GM10248 (cell line): ENCODE measurements at places on chromosomes 6 and 20.

DNA sequence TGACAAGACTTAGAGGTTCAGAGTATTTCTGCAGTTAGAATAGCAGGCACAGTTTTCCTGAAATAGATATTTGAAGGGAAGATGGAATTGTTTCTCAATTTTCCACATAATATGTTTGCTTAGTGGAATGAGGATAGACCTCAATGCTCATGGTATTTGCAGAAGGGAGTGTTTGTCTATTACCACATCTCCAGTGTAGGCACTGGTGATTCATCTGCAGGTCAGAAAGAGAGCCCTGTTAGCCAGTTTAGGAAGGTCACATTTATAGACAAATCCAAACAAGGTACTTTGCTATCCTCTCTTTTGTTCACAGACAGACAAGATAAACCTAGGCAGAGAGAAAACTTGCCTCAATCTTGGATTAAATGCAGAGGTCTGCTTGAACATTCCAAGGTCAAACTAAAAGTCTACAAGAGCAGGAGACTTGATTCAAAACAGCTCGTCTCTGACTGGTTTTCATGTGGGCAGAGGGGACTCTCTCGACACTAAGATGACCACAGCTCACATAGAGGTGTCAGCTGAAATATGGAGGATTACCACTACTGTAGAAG, 22.8 kb downstream of the ISM1 start:
- no peak for DNase-seq

GRCh38 chr6:40841721-40842120, 197.3 kb downstream of the UNC5CL start:
- DNase-seq: no peak

DNA sequence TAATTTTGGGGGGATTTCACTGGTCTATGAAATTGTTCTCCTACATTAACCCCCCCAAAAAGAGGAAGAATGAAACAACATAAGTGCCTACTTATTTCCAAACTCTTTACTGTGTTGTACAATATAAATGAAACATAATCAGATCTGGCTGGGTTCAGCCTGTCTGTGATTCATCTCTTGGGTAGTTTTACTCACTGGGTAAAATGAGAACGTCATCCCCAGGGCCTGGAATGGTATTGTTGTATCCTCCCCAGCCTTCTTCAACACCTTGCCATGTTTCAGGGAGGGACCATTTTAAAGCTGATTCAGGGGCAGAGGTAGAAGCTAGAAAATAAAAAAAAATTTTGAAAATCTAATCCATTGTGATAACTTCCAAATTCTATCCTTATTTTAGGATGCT, 256.7 kb downstream of the PKHD1 start:
- DNase-seq: no peak

DNA sequence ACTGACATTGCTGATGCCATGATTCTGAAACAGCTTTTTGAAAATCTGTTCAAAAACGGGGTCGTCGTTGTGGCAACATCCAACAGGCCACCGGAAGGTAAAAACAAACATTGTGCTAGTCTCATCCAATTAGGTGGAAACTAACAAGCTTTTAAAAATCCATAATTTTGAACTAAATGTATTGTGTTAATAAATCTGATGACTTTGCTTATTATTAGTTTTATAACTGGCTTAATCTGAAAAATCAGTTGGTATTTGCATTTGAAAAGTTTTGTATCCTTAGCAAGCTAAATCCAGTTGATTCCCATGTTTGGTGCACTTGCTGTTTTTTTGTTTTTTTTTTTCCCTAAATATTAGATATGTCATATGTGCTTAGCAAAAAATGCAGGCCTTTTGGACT, 71.4 kb downstream of the AFG1L start:
- no peak for DNase-seq

GRCh38 chr6:18741741-18742140, 354.6 kb downstream of the RNF144B start:
- DNase-seq: no peak

- no peak for DNase-seq
Observed at GRCh38 chr20:62772990-62773844, 23.1 kb upstream of the MRGBP start.

- DNase-seq: no peak
Observed at GRCh38 chr6:164230259-164230658, 815.7 kb downstream of the QKI start.

DNA sequence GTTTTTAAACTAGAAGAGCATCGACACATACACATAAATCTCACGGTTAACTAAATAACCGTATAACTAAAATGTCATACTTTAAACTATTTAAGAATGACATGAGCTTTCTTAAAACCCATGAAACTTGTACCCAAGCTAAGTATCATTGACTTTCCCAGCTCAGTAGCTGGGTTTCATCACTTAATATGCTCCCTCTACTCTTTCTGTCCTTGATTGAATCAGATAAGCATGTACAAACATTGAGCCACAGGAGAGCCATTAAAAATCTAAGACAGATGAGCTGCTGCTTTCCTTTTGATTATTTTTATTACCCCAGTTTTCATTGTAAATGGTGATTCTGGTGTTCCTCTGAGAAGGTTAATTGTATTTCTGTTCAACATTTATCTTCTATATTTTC, 115.8 kb downstream of the FOXO3 start:
- DNase-seq: no peak

DNA sequence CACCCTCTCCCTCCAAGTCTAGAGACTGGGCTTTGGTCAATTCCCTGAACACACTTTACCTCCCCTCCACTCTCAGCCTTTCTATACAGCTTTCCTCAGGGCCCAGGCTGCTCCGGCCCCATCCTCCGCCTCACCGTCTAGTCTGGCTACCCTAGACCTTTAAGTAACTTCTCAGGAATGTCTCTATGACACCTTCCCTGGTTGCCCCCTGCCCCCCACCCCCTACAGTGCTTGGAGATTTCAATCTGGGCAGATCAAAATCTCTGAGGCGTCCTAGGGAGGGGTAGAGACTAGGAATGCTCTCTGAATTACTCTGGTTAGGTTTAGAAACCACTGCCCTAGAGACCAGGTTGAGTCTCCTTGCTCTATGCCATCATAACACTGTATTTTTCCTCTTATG, 6.1 kb downstream of the UBE2J1 start:
- DNase-seq: no peak

GRCh38 chr20:43431134-43431519, 26.6 kb upstream of the SRSF6 start:
- DNase-seq: no peak

DNA sequence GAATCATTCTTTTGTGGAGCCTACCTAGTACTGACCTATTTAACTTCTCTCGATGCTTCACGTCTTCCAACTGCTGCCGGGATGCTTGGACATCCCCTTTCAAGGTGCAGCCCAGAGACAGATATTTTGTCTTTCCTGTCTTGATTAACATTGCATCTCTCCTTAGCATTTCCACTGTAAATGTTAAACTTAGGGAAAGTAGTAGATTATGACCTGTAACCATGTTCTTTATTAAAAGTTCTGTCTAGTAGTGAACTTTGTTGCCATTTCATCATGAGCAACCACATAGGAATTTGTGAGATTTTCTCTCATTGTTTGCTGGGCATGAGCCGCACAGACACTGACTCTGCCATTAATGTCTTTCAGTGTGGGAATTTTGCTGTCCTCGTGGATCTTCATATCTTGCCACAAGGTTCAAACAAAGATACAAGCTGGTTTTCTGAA, 117.9 kb downstream of the JAG1 start:
- DNase-seq: no peak

DNA sequence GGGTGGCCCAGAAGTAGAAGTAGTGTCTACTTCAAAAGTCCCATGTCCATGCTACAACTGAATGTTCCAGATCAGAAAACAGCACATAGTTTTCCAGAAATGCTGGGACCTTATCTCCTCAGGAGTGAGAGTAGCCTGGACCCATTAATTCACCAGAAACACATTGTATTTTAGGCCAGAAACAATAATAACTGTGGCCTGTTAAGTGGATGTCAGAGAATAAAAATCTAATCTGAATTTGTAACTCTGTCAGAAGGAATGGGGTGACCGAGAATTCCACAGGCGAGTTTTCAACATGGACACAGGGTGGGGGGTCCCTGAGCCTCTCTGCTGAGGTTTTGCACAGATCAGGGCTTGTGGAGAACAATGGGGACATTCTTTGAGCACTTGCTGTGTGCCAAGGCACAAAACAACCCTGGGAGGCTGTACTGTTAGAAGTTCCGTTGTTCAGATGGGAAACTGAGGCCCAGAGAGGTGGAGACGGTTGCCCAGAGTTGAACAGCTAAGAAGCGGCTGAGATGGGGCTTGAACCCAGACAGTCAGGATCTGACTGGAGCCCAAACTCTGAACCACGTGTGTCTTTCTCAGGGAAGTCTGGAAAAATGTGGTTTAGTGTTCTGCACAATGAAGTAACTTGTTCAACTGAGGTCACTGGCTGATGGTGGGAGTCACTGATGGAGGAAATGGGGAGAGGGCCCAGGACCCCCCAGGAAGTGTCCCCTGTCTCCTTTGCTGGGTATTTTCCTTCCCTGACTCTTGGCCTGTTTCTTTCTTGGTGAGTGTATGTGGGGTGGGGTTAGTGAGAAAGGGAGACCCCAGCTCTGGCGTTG, 44.2 kb downstream of the SNAI1 start:
- DNase-seq: no peak

- peak; percentile 87 for DNase-seq
Observed at GRCh38 chr6:156564127-156564806, 212.9 kb upstream of the ARID1B start.

DNA sequence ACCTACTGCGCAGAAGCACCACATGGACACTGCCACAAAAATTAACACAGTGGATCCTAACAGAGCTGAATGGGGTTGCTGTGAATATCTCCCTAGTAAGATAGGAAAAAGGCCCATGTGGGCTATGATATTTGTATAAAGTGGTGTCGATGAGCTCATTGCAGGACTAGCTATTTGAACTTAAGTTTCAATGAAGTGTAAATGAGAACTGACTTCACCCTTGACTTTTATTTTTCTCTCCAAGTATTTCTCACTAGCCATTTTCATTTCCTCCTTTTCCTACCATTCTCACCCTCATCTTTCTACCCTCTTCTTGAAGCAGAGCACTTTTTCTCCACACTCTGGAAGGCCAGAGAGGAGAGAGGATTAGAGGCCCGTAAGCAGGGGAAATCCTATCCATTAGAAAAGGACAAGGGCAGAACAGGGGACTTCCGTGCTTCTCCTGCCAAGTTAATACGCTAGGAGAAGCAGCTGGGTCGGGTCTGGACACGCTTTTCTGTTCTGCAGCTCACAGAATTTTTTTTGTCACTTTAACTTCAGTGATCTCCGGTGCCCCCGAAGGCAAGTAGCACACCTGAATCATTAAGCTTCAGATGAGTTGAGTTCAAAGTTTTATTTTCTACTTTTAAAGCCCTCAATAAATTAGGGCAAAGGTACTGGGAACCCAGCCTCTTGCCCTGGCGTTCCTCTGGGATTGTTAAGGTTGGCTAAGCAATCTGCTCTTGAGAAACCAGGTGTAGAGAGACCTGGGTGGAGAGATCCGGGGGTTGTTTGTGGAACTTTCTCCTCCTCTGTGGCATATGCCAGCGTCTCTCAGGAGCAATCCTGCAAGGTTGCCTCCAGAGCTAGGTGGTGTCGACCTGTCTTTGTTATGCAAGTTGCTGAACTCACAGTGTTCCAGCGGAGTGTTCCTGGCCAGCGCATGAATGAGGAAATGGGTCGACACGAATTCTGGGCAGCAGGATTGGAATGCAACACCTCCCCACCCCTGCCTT, 56.2 kb upstream of the ARID1B start:
- DNase-seq: peak; percentile 52

DNA sequence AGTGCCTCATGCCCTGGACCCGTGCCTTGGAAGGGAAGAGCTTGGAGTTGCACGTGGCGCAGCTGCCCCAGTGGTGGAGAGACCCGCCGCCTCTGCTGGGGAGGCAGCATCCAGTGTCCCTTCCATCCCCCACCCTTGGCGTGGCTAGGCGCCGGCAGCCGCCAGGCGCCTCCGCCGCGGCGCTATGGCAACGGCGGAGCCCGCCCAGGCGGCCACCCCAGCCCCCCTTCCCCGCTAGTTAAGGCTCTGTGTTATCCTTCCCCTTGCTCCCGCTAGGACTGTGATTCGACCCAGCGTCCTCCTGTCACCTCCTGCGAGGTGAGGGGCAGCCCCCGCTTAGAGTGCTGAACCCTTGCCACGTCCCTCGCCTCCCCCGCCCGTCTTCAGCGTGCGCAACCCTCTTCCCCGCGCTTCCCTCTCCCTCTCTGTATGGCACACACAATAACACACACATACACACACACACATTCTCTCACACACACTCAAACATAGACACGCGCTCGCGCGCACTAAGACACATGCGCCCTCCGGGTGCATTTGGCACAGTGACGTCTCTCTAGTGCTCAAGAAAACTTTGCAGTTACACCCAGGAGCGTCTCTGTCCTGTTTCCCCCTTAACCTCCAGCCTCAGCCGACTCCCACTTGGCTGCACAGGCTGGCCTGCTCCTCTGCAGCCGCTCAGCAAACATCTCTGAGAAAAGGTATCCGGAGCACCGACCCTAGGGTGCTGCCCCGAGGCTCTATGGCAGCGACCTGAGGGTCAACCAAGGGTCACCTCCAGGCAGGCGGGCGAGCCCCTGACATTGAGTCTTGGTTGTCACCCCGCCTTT, 8.5 kb downstream of the GRIK2 start:
- no peak for DNase-seq

DNA sequence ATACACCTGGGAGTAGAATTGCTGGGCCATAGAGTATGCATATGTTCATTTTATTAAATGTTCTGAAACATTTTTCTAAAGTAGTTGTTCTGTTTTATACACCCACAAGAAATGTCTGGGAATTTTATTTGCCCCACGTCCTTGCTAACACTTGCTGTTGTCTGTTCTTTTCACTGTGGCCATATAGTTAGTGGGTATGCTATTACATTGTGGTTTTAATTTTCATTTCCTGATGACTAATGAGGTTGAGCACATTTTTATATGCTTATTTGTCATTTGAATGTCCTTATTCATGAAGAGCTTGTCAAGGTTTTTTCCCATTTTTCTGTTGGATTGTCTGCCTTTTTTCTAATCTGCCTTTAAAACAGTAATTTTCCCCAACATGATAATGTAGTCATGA, 41.5 kb upstream of the TGM3 start:
- no peak for DNase-seq

GRCh38 chr6:63395381-63395780, 75.6 kb upstream of the LGSN start:
- no peak for DNase-seq

- DNase-seq: no peak
Observed at GRCh38 chr6:76495909-76496308, 423.4 kb upstream of the IMPG1 start.

DNA sequence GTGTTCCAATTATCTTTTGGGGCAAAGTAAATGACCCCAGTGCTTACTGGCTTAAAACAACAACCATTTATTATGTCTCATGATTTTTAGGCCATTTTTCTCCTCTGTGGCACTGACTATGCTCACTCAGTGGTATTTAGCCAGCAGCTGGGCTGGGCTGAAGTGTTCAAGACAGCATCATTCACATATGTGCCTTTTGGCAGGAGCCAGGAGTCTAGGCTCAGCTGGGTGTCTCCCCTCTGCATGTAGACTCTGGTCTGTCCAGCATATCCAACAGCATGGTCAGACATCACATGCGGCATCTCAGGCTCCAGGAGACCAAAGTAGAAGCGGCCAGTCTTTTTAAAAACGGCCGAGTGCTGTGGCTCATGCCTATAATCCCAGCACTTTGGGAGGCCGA, 120.3 kb upstream of the TOP1 start:
- DNase-seq: no peak
